ENCODE measurements at places on chromosomes 5 and 9.

DNA sequence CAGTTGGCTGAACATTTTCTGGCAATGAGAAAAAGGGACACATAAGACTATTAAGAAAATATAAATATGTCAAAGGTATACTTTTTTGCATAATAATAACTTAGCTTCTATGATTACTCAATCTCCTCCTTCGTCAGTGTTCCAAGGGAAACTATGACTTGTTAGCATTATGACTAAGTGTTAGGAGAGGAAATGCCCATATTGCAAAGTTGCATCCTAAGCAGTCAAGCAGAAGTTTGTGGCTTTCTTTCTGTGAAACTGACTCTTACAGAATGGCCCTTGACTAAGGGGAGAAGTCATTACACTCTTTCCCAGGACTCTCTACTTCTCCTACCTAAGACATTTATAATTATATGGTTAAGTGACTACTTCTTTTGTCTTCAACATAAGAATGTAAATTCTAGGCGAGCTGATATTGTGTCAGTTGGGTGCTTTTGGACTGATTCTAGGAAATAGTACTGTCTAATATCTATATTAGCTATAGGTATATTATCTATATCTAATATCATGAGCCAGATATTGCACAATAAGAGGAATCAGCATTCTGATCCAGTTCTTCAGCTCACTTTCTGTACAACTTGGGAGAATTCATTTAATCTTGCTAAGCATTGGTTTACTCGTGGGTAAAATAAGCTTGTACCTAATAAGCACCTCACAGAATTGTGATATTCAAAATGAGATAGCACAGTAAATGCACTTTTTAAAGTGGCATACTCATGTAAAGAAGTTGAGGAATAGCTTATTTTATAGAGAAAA, 16.4 kb upstream of the SPINK6 start:
- DNase-seq = no peak

DNA sequence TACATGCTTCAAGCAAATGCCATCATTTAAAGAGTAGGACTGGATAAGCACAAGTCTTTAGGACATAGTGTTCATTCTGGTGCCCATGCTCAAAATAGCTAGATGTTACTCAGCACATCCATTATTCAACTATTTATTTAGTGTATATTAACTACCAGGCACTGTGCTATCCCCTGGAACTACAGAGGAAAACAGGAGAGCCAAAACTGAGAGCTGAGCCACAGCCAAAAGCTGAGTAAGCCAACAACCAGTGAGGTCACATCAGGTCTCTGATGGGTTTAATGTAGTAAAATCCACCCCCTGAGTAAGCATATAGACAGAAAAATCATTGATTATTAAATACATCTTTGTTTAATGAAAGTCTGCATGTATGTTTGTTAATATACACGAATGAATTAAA, 469.3 kb upstream of the DMAC1 start:
- DNase-seq = no peak

- DNase-seq = no peak
Observed at GRCh38 chr9:133379153-133380086, 3.3 kb downstream of the STKLD1 start.

- no peak for DNase-seq
Observed at GRCh38 chr5:50964746-50965653, 298.6 kb downstream of the PARP8 start.

DNA sequence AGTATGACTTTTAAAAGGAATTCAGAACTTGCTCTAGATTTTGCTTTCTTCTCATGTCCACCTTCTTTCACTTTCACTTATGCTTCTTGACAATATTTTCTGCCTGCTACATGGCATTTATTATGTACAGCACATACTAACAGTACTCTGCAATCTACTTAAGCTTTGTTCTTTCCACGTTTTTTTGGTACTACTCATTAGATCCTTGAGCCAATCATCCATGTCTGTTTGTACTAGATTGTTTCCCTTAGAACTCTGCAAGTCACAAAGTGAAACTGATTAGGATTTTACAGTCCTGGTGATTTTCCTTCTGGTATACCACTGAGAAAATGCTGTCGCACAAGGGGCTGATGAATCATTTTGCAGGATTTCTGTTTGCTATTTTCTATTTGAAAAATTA, 78.3 kb downstream of the PARP8 start:
- DNase-seq = no peak

DNA sequence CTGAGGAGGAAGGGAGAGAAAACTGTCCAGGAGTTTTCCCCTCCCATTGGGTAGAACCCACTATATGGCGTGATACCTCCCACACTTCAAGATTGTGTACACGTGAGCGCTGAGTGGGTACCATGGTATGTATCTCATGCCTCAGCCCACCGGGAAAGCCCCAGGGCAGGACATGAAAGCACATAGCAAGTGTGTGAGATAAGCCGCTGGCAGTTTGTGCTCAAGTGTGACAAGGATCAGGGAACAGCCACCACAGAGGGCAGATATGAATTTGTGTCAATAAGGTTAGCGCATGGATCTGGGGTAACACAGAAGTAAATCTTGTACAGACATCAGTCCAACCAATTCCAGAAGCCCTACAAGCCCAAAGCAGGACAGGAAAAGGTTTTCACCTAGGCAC, 42.6 kb upstream of the NAA35 start:
- DNase-seq = no peak

- peak; percentile 35 for DNase-seq
Observed at GRCh38 chr5:79513308-79513703, 628 bp downstream of the HOMER1 start.

GRCh38 chr5:108315829-108316228, 66.1 kb downstream of the FBXL17 start:
- no peak for DNase-seq

DNA sequence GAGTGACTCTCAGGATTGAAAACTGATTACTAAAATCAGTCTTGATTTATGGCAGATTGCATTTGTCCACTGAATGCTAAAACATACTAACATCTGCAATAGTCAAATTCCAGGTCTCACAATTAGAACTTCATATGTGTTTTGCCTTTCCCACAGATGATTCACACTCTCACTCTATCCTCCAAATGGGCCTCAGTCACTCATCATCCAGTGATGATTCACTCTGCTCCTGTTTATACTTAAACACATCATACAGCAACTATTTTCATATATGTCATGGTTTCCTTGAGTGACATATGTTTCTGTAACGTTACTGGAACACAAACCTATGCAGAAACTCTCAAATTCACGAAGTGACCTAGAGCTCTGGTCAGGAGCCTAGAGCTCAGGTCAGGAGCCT, 512.9 kb downstream of the HINT1 start:
- no peak for DNase-seq

DNA sequence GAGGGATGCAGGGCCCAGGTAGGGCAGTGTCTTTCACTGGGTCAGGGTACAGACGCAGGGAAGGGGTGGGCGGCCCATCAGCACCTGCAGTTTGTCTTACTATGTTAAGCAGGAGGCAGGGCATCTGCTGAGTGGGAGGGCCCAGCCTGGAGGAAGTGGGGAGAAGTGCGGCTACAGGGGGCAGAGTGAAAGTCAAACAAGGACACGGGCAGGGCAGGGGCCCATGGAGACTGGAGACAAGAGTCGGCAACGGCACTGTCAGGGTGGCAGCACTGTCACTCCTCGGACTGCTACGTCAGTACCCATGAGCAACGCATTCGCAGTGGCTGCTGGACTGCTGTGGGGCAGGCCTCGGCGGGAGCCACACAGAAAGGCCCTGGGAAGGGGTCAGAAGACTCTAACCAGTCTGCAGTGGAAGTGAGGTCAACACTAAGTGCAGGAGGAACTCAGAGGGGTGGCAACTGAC, 19.7 kb downstream of the CAMSAP1 start:
- no peak for DNase-seq

- DNase-seq = no peak
Observed at GRCh38 chr9:87734106-87734505, 8.2 kb downstream of the CTSL start.

DNA sequence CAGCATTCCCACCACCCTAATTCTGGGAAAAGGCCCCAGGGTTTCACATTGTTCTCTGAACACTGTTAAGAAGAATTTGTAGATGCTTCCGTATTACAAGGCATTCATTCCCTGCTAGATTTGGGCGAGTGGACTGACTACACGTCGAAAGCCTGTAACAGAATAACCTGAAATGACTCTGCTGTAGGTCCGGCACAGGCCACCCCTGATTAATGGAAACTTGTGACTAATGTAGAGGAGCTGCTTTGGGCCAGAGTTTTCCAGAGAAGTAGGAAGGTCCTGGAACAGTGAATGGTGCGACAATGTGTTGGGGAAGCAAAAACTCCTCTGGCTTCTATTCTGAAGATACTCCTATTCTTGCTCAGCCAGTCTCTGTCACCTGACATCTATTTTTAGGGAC, 87.6 kb downstream of the NR3C1 start:
- DNase-seq = no peak

Data from liver (tissue), 10 donors.